Fibroblast of mammary gland (primary cell): ENCODE measurements at places on chromosomes 12 and 14.
A peak's percentile ranks its signal among the peaks of the same experiment; 100 is the strongest.

- DNase-seq = no peak
These were observed 62.0 kb downstream of the TMCC3 start for GRCh38 chr12:94588346-94588745.

DNA sequence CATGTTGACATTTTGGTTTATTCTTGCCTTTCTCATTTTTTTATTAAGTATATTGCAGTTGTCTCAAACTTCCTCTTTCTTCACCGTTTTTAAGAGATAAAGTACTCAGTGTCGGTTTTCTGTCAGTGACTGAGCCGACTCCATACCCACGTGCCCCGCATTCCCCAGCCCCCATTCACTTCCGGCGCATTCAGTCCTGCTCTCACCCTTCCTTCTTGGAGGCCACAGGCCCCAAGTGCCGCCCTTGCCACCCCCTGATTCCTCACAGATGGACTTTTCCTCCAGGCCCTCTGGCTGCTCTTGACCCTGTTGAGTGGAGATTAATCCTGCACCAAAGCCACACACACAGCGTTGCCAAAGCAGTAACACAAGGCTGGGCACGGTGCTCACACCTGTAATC is 19.1 kb upstream of the DNAH10 start:
- DNase-seq = no peak

DNA sequence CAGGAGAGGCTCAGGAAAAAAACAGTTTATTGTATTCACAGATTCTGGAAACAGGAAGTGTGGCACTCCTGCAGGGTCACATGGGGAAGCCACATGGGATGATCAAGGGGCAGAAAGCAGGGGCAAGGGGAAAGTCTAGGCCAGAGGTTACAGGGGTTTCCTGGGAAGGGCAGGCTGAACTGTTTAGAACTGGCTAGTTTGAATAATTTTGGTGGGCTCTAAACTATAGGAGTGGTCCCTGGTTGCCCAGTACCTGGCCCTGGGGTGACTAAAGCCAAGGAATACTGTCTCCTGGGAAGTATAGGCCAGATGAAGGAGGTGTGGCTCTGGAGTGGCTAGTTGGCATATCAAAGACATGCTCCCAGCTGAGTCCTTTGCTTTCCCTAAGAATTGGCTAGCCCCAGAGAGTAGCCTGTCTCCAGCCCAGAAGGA is 169.2 kb downstream of the SLC41A2 start:
- no peak for DNase-seq

DNA sequence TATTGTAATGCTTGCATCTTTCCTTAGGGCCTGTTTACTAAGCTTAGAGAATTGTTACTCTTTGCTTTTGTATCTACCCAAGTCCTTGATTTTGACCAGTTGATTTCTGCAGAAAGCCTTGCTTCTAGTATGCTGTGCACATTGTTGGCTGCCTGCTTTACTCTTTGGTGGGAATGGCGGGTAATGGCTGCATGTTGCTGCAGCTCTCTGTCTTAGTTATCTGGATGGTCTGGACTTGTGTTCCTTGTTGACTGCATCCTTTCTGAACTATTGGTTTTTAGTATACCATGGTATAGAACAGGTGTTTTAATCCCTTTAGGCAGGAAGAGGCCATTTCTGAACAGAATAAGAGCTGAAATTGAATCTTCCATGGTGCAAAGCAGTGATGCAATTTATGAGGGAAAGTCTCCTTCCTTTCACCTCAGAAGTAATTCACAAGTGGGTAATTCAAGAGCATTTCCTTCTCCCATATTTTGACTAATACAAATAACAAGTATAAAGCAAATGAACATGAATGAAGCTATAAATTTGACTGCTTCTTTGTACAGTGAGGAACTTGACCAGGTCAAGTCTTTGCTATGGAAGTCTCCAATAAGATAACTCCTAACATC is 466.4 kb downstream of the NPAS3 start:
- no peak for DNase-seq

GRCh38 chr14:94322648-94323570 is at the start of gene SERPINA6:
Gene SERPINA6 (minus strand): TSS chr14:94323336. CDS start chr14:94314648, 8,688 bp downstream.
- DNase-seq = peak; percentile 78

- peak; percentile 56 for DNase-seq
These were observed 21.8 kb downstream of the IRAK3 start for GRCh38 chr12:66210840-66211239.

GRCh38 chr14:99164712-99165111 is 107.3 kb downstream of the BCL11B start:
- DNase-seq = no peak

GRCh38 chr12:52870361-52871290 is 21.8 kb upstream of the KRT78 start:
- peak; percentile 35 for DNase-seq

- no peak for DNase-seq
These were observed 14.0 kb upstream of the MFAP5 start for GRCh38 chr12:8676651-8677050.

DNA sequence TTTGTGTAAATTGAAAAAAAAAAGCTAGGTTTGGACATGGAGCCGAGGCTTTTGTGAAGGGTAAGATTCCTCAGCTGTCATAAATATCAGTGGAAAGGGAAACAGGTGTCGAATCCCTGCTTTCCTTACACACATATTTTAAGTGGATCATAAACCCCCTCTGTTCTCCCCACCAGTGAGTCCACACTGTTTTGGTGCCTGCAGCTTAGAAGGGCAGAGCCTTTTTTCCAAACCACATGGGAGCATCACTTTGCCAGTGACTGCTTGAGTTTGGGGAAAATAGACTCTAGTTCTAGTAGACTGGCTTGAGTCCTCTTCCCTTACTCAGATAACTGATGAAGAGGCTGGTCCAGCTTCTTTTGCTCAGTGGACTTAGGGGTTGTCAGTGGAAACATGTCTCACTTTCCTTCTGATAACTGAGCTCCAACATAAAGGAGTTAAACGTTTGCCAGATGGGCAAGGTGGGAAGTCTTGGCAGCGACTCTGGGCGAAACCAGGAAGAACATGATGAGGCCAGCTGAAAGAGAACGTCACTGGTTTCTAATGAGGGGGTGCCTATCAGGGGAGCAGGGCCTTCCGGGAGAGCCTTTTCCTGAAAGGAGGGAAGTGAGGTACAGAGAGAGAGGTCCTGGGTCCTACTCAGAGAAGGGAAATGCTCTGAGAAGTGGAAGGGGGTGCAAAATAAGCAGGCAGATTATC is 168.1 kb upstream of the PARP11 start:
- DNase-seq = no peak

DNA sequence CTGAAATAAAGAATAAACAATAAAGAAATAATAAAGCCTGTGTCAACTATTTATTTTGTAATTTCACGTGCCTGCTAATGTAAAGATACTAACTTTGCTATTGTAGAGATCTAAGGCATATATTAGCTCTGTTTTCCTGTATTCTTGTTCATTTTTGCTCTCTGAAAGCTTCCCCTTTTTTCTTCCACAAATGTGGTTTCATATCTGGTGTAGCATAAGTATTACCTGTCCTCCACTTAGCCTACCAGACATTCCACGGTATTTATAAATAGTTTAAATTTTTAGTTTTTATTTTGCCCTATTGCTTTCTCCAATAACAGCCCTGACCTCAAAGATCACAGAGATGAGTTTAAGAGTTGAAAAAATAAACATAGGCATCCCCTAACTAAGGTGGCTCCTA is 92.6 kb upstream of the ATP2B1 start:
- no peak for DNase-seq

DNA sequence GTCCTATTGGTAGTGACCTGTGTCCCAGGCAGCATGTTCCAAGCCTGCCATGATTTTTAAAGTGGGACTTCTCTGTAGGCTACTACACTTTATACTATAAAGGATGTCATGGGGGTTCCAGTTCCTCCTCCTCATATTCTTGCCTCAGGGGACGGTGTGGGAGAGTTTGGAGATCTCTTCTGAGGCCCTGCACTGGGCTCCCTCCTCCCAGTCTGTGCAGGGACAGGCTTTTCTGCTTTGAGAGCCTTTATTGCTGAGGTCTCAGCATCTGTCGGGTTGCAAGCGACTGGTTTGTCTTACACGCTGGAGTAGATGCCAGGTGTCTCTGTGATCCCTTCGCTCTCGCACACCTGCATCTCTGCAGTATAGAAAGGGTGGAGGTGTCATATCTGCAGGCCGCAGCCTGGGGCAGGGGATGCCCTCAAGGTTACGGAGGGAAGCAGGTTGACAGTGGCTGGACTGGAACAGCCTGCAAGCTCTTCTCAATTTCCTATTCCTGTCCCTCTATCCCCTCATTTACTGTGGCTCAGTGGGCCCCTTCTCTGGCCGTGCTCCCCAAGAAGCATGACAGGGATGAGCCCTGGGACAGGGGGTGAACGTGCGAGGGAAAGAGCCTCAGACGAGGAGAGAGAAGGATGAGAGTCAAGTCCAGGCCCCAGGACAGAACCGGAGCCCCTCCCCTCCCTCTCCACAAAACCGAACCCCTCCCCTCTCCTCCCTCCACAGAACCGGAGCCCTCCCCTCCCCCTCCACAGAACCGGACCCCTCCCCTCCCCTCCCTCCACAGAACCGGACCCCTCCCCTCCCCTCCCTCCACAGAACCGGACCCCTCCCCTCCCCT is 51.3 kb downstream of the SLC6A12 start:
- no peak for DNase-seq

DNA sequence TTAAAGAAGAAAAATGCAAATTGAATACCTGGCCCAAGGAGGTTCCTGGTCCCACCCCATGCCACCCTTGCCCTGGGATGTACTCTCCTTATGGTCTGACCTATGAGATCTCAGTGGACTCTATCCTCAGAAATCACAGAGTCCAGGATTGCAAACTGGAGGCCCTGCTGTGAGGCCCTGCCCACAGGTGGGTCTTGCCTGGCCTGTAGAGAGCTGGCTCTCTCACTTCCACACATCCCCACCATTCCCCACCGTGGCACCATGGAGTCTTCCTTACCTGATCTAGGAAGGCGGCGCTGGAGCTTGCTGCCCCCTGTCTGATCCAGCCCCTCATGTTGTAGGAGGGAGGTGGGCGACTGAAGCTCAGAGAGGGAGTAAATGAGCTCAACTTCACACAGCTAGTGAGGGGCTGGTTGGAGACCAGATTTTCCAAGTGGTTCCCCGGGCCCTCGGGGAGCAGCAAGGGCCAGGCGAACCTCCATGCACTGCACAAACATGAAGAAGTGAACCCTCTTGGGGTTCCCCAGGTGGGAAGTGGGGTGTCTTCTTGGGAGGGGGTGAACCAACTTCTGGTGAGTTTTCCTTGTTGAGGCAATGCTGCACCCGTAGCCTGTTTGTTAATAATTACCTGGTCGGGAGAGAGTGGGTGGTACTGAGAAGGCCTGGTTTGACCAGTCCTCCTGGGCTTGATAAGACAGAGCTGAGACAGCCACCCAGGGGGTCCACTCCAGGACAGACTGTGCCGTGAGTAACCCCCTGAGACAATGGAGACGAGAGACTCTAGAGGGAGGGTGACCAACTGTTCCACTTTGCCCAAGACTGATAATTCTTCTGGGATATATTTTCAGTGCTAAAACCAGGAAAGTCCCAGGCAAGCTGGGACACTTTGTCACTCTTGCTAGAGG is at the start of gene SERPINA4:
SERPINA4 (plus strand) TSS at position 692 of the 905 bp plus-strand sequence. CDS start 2,041 bp downstream, outside the sequence.
- DNase-seq = no peak

DNA sequence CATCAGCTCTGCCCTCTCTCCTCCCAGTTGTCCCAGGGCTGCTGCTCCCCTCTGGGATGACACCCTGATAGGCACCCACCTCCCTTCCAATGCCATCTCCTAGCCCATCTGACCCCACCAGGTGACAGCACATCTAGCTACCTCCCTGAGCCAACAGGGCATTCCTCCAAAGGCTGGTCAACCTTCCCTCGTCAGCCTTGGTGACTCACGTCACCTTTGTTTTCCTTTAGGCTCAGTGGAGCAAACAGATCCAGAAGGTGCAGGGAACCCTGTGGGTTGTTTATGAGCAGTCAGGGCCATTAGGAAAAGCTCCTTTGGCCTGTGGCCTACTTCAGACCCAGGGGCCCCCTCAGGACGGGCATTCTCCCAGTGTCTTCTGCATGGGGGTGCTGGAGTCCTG is 32.4 kb downstream of the PIGH start:
- DNase-seq = no peak

DNA sequence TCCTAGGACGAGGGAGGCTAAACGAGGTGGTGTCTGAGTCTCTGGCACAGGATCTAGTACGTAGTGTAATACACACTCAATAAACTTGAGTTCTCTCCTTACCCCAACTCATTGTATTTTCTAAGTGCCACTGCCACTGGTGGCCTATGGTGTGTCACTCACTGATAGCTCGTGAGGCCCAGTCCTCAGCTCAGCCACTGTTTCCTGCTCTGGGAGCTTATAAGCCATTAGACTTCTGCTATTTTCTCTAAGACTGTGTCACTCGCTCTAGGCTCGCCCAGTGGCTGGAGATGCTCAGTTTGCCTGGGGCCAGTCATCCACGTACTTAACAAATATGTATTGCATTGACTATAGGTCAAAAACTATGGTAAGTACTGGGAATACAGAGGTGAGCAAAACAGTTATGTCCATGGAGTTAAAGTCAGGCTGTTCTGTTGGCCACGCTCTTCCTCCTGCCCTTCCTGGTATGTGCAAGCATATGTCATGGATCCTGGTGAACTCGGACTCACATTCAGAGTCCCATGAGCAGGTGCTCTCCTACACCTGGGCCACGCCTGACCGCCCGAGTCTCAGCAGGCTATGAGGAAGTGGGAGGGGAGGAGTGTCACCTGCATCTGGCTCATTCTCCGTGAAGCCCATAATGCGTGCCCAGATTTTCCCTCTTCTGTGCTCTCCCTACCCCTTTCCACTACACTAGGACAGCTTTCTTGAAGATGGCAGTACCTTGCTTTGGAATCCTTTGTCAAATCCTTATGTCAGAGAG is 41.6 kb downstream of the DEGS2 start:
- no peak for DNase-seq

DNA sequence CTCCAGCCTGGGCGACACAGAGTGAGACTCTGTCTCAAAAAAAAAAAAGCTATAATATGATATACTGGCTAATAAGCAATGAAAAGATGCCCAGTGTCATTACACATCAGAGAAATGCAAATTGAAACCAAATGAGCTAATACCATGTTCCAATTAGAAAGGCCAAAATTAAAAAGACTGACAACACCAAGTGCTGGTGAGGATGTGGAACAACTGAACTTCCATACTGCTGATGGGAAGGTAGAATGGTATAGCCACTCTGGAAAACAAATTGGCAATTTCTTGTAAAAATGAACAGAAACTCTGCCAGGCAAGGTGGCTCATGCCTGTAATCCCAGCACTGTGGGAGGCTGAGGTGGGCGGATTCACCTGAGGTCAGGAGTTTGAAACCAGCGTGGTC is 8.5 kb upstream of the PHETA1 start:
- no peak for DNase-seq

- DNase-seq = peak; percentile 2
These were observed 34.0 kb downstream of the ALG10B start for GRCh38 chr12:38350342-38351174.

DNA sequence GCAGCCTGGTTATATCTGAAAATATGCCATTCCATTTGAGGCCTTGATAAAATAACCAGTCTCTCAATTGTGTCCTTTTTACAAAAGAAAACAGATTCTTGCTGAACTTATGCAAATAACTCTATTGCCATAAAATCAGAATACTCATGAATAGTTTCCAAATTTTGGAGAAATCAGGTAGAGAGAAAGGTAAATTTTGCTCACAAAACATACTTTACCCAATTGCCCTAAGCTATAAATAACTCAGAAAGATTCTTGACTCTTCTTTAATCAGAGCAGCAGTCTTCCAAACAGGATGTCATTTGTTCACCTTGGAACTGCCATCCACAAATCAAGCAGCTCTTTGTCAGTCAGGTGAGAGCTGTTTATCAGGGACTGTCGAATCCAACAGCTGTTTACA is 12.6 kb downstream of the ZNF26 start:
- DNase-seq = no peak

- DNase-seq = no peak
These were observed 67.8 kb downstream of the FGD4 start for GRCh38 chr12:32466986-32467711.
